Inflammatory macrophage treated with lipopolysaccharide for 4 hours (primary cell): ENCODE measurements at places on chromosomes 5 and 9.

GRCh38 chr5:33088176-33088575, 352.6 kb upstream of the TARS1 start:
- no peak for DNase-seq

DNA sequence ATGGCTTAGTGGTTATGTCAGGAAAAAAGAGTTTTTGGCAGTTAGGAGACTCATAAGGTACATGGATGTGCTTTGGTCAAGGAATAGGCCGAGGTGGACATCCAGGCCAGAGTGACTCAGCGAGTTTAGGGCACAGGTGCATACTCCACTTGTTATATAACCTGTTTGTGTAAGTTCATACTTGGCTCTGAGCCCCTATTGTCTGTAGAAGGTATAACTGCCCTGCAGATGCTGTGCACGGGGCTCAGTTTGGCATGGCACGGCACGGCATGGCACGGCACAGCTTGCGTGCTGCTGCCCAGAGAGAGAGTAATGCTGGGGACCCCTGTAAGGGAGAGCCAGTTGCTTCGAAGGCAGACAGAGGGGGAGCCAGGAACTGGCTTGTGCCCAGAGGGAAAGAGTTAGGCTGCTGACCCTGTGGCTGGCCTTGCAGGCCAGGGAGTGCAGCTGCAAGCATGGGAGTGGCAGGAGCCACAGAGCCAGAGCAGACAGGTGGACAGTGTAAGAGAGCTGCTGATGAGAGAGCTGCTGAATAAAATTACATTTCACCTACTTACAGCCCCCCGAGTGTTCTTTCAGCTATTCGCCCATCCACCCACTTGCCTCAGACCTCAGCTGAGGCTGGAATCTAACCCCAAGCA, 32.2 kb downstream of the GCNT4 start:
- no peak for DNase-seq

GRCh38 chr5:143355710-143356109, 47.8 kb downstream of the NR3C1 start:
- peak; percentile 85 for DNase-seq

DNA sequence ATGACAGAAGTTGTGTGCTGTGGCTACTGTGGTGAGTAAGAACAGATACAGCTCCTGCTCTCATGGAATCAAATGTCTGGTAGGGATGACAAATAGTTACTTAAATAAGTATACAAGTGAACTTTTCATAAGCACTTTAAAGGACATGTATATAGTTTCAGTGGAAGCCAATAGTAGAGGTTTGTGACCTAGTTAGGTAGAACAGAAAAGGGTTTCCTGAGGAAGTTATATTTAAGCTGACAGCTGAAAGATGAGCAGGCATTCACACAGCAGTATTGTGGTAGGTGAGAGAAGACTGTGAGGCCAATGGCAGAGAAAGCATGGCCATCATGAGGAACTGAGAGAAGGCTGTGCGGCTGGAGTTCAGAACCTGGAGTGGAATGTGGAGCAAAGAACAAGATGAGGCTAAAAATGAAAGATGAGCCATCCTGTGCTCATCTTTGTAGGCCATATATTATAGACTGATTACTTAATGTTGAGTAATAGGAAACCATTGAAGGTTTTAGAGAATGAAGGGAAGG, 15.4 kb downstream of the FAM174A start:
- no peak for DNase-seq

- DNase-seq, result no peak
Measured at GRCh38 chr5:172168311-172168710, 19.7 kb downstream of the STK10 start.

DNA sequence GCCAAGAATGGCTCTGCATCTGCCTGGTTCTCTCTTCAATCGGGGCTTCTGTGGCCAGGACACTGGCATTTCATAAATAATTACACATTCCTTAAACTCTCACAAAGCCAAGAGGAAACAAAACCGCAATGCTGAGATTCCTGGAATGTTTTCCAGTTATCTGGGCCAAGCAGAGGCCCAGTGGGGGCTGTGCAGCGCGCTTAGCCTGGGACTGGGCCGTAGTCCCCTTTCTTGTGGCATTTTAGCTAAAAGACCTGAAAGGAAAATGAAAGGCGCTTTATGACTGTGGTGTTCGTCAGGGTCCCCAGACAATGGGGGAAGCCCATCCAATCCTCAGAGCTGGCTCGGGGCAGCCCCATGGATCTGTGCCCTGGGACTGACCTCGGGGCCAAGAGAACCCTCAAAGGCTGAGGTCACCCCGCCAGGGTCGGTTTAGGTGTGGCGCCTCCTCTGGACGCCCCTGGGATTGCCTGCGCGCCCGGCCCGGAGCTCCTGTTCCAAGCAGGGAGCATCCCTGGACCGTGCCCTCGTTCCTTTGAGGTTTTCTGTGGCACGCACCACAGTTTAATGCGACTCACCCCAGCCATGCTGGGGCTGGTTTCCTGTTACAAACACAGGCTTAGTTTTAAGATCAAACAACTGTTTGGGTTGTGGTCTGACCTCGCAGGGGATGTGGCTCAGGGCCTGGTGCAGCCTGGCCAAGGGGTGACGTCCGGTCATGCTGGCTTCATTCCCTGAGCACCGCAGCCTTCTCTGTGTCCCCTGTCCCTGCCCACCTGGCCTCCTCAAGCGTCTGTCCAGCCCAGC, 51.5 kb upstream of the NKD2 start:
- no peak for DNase-seq

DNA sequence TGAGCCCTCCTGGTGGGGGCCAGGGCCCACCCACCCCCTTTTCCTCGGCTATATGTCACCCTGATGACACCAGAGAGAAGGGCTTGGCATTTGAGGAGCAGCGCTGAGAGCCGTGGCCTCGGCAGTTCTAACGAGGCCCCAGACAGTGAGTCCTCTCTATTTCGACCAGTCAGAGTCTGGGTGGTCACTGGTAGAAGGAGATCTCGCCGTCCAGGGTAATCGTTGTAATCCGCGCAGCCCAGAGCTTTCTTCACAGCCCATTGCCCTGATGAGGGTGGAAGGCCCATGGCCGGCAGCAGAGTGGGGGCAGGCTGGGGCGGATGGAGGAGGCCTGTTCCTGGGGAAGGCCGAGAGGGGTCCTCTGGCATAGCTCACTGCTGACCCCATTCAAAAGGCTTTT, 70.2 kb downstream of the PSMB7 start:
- no peak for DNase-seq

- DNase-seq, result no peak
Measured at GRCh38 chr9:74415995-74416394, 81.1 kb upstream of the RORB start.

GRCh38 chr9:121604242-121604641, 47.2 kb upstream of the DAB2IP start:
- peak; percentile 70 for DNase-seq

GRCh38 chr9:15157381-15157780, 149.6 kb downstream of the TTC39B start:
- no peak for DNase-seq

DNA sequence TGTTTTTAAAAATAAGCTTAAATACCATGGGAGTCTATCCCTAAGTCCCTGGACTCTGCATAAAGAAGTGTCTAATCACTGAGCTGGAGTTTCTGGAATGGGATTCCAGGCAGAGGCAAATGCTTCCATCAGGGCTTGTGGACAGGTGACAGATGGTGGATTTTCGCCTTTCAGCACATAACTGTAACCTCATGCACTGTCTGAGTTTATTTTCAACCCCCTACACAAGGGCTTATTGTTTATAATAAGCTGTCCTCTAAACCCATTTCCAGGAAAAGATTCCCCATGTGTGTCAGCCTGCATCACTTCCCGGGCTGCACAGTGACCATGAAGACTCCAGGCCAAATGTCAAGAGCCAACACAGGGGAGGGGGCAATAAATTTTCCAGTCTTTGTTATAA, 264.0 kb downstream of the PIK3R1 start:
- DNase-seq, result no peak

DNA sequence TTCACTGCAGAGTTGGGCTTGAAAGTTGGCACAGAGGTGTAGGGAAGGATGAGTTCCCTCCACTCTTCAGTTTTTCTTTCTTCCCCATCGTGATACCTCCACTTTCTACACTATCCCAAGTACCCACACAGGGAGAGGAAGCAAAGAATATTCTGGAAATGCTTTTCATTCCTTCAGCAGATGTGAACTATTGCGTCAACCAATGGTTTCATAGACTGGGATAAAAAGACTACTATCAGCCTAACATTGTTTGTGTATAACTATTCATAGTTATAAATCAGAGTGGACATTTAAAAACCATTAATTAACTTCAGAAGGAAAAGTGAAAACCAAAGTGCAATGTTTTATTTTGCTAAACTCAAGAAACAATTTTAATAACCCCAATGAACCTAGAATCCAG, 63.6 kb upstream of the MAMDC2 start:
- no peak for DNase-seq

GRCh38 chr9:98807070-98807813, at the start of gene GALNT12:
Gene GALNT12 (plus strand): TSS chr9:98807670. CDS start chr9:98807699, 29 bp downstream.
- peak; percentile 45 for DNase-seq

GRCh38 chr9:134192951-134193731, 28.8 kb upstream of the RNU6ATAC start:
- no peak for DNase-seq

- no peak for DNase-seq
Measured at GRCh38 chr9:93463638-93464248, 10.4 kb upstream of the FAM120AOS start.

DNA sequence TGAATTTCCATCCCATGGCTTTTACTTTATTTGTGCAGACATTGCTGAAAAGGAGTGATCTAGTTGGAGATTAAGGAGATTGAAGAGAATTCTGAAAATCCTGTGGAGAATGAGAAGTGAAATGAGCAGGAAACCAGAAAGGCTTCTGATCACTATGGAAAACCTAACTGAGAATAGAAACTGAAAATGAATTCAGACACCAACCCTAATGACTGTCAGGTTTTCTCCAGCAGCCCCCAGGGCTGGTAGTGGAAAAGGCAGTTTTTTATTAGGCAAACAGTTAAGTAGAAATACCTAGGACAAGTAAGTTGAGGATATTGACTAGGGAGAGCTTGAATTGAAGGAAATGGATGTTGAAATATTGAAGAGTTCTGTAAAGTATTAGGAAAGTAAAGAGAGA, 14.7 kb upstream of the ARRDC3 start:
- peak; percentile 48 for DNase-seq

DNA sequence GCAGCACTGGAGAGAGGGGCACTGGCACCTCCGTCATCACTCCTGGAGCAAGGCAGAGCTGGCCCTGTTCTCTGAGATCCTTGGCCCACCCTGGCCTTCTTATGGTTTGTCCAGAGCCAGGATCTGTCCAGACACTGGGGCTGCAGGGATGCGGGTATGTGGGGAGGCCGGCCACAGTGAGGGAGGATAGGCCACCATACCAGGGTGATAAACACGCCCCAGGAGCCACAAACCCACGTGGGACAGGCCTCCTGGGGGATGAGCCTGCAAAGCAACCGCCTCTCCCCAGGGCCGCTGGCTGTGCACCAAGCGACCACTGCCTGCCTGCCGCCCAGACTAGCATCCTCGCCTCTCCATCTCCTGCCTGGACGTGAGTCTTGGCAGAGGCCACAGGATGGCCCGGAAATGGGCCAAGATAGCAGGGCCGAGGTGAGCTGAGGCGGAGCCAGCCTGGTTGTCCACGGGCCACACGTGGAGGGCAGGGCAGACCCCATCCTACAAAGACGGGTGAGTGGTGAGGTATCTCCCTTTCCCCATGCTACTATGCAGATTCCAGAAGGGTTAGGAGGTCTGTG, 4.5 kb downstream of the OBP2A start:
- DNase-seq, result no peak

- DNase-seq, result no peak
Measured at GRCh38 chr5:10537624-10538023, 26.2 kb upstream of the ANKRD33B start.

DNA sequence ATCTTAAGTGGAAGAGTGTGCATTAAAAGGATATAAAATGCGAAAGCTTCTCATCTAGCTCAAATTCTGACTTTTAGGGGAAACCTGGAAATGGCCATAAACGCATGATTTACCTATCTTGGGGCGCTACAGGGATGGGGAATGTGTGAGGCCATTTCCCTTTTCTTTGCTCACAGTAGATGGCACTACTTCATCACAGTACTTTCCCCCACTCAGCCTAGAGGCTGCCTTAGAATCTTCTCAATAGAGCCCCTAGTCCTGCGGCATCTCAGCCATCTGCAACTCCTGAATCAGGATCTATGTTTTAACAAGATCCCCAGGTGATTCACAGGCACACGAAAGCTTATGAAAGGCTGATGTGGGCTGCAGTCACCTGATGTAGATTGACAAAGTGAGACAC, 110.8 kb downstream of the LHFPL2 start:
- DNase-seq, result peak; percentile 65

- no peak for DNase-seq
Measured at GRCh38 chr9:135941288-135941995, 19.7 kb downstream of the UBAC1 start.

GRCh38 chr5:999032-999501, 9.5 kb upstream of the NKD2 start:
- no peak for DNase-seq

DNA sequence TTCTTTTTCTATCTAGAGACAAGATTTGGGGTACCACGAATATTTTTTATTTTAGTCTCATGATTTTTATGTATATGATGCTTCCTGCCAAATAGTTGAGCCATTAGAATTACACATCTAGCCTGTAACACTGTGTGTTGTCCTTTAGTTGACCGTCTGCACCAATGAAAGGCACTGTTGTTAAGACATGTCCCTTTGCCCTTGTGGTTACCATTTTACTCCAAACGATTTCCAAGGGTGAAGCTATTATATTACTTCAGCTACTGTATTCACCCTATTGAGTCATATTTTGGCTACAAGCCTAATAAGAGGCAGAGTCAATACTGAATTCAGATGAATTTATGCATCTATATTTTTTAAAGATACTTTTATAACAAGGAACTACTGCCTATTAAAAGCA, 207.6 kb downstream of the CETN3 start:
- no peak for DNase-seq

GRCh38 chr9:38038307-38039089, 30.5 kb downstream of the SHB start:
- no peak for DNase-seq

- DNase-seq, result no peak
Measured at GRCh38 chr9:102049586-102050246, 311.3 kb upstream of the GRIN3A start.

- DNase-seq, result no peak
Measured at GRCh38 chr9:34177593-34178435, 1.0 kb upstream of the UBAP1 start.
